ENCODE measurements at places on chromosomes 16 and 17.

GRCh38 chr16:4618645-4619418 is 4.1 kb upstream of the UBALD1 start:
- no peak for DNase-seq

DNA sequence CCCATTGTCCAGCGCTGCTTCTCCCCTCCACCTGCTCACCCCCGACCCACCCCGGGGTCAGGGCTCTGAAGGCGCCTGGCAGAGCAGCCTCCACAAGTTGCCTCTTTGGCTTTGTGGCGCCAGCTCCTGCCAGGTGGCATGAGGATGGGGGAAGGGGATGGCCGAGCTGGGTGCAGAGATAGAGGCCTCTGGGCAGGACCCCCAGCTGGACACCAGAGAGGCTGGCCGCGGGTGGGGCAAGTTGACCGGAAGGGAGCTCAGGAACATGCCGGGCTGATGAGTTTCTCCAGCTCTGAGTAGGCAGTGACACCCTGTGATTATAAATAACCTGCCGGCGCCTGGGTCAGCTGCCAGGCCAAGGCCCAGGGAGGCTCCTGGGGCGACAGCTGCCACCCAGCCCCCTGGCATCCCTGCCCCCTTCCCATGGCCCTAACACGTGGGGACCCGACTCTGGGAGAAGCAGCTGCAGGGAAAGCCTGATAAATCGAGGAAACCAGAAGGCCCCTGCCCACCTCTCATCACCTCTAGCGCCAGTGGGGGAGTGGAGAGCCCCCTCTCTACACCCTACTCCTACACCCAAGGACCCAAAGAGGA is 729 bp downstream of the P2RX5 start:
- DNase-seq = no peak

DNA sequence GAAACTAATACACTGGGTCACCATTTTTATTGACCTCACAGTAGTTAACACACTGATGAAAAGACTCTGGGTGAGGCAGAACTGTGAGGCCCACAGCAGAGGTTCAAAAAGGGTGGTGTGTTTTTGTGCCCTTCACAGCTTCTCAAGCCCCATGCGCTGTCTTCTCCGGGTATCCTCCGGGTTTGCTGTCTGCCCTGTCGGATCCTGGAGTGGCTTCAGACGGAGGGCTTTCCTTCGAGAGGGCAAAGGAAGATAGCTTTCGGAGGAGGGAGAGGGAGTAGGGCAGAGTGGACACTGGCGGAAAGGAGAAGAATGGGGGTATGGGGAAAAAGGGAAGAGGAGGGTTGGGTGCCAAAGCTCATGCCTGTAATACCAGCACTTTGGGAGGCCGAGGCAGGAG is 80.8 kb downstream of the CYLD start:
- DNase-seq = no peak

DNA sequence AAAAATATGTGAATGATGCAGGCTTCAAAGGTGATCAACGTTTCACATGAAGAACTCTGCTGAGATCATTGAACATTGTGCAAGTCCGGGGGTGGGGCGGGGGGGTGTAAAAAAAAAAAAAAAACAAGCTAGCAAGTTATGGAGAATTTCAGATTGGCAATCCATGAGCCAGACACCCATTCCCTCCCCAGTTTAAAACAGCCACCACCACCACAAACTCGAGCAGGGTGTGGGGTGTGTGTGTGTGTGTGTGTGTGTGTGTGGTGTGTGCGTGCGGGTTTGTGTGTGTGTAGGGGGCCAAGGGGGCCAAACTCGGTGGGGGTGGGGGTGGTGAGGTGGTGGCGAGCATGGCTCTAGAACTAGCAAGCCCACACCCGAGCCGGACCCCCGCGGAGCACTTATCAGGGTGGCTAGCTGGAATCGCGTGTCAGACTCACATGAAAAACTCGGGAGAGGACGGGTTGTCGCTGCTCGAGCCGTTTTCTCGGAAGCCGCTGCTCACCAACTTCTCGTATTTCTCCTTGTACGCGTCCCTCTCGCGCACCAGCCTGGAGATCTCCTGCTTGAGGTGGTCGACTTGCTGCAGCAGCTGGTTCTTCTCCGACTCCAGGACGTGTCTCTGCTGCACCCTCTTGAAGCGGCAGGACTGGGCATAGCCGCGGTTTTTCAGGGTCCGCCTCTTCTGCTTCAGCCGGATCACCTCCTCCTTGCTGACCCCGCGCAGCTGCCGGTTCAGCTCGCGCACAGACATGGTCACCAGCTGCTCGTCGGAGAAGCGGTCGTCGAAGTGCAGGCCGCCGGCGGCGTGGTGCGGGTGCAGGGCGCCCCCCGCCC is 2.0 kb downstream of the MAF start:
- DNase-seq = peak; percentile 82

DNA sequence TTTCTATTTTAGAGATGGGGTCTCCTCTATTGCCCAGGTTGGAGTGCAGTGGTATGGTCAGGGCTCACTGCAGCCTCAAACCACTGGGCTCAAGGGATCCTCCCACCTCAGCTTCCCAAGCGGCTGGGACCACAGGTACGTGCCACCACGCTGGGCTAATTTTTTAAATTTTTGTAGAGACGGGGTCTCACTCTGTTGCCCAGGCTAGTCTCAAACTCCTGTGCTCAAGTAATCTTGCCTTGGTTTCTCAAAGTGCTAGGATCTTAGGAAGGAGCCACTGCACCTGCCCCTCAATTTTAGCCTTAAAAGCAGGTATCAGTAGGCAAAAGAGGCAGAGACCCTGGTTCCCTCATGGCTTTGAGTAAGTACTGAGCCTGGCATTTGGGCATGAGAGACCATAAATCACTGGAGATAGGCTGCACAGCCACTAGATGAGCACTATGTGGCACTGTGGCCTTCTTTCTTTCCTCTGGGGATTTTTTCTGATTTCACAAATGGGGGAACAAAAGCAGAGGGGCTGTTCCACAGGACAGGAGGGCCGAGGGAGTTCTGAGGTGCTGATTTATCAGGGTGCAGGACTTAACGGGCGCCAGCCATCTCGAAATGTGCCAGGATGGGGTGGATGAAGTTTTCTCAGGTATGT is 82.2 kb downstream of the PLXDC1 start:
- DNase-seq = no peak

- no peak for DNase-seq
Measured at GRCh38 chr16:64977206-64977920, 144.5 kb downstream of the CDH11 start.

DNA sequence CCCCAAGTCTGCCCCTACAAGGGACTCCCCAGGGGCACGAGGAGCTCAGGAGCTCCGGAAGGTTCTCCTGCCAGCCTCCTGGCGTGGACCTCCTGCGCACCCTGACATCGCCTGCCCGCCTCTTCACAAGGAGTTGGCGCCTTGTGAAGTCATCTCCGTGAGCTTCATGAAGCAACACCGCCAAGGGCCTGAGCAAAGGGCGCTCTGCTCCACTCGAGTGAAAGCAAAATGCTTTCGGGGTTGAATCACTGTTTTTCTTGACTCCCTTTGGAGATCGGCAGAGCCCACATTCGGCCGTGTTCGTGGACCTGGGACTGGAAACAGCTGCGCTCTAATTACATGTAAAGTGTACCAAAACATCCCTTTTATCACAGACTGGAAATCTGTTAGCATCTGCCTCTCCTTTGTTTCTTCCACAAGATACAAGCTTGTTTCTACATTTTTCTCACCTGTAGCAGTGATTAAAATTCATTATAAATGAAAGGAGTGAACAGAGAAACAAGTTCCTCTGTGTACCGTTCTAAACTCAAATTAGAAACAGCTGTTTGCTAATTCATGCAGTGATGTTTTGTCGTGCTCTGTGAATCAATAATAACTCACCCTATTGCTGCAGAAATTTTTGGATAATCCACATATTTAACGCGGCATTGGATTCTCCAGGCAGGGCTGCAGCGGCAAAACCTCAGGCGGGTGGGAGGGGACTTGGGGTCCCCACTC is 203.3 kb downstream of the ZNF423 start:
- DNase-seq = no peak
